ENCODE measurements at places on chromosomes 1 and 21. TPM values are rescaled to one million over a fixed set of nuclear protein-coding genes. Genes with fewer than 3 reads are reported as not detected.

- H3K27ac ChIP-seq: no peak overlapping the region
- no peak for DNase-seq
- no peaks in the 10 kb centered on the region for H3K36me3 ChIP-seq
- no peak overlapping the region for H3K4me3 ChIP-seq
Observed at GRCh38 chr1:183349201-183349711, 68.9 kb downstream of the NMNAT2 start.

The TNFAIP8L2 gene
- total RNA-seq: not detected

DNA sequence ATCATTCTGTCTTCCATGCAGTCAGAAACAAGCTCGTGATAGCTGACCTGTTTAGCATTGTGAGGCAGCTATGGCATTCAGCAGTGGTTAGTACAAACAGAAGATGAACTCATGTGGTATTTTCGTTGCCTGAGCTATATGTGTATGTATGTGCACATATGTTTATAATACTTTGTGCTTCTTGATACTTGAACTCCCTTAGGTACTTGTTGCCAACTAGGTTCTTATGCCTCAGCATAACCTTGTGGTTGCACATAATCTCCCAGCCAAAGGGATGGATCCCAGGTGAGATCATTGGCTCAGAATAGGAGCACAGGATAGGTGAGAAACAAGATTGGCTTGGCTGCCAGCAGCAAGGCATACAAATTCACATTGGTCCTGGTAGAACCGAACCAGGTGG is 86.1 kb downstream of the VPS26C start:
- H3K27ac ChIP-seq: no peak overlapping the region
- peaks cover 39% of the 10 kb centered on the region for H3K36me3 ChIP-seq
- no peak for DNase-seq
- H3K27me3 ChIP-seq: no peaks in the 10 kb centered on the region
- H3K4me3 ChIP-seq: no peak overlapping the region

The DCDC2B gene
- total RNA-seq: not detected

DNA sequence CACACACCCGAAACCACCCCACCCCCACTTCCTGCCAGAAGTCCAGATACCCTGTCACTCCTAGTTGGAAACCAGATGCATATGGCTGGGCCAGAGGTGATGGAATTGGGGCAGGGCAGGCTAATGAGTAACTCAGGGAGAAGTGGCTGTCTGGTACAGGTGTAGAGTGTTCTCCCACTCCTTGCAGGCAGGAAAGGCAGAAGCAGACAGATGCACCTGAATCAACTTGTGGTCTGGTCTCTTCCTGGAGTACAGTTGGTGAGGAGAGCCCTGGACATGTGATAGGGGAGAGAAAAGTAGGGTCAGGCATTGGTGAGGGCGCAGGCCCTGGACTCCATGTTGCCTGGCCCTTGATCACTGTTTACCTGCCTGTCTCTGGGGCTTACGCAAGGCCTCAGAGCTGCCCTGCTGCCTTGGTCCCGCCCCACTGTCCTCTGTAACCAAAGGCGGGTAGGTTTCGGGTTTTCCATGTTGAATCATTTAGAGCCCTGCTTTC is 2.5 kb downstream of the CGN start:
- H3K4me3 ChIP-seq: peak overlapping the region; percentile 84
- DNase-seq: peak; percentile 88
- no peaks in the 10 kb centered on the region for H3K36me3 ChIP-seq
- no peaks in the 10 kb centered on the region for H3K27me3 ChIP-seq
- peaks cover 55% of the 10 kb centered on the region for H3K4me1 ChIP-seq

The OR10K1 gene
- total RNA-seq: not detected

- no peak overlapping the region for H3K4me3 ChIP-seq
- H3K27me3 ChIP-seq: no peaks in the 10 kb centered on the region
- no peaks in the 10 kb centered on the region for H3K4me1 ChIP-seq
- DNase-seq: peak; percentile 88
Observed at GRCh38 chr1:45569962-45570581, 13.8 kb upstream of the NASP start.

Measured in PC-3 (cell line).